ENCODE measurements at places on chromosomes 1 and 21.

DNA sequence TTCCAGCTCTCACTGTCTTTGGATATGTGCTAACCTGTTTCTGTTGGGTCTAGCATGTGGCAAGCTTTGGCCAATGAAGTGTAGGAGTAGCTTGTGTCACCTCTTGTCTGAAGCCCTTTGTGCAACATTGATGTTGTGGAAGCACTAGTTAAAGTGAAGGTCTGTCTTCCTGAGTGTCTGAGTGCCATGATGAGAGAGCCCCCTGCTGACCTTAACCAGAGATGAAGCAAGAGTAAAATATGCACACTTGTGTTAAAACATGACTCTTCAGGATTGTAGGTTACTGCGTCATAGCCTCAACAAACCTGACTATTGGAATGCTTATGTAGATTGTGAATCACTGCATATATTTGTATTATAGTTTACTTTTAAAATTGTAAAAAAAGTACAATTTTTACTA is 103.7 kb downstream of the NCAM2 start:
- DNase-seq = peak; percentile 35

- no peak for DNase-seq
Observed at GRCh38 chr1:39608921-39609320, 30.5 kb downstream of the HEYL start.

GRCh38 chr1:162215902-162216301 is 146.4 kb downstream of the NOS1AP start:
- DNase-seq = no peak

DNA sequence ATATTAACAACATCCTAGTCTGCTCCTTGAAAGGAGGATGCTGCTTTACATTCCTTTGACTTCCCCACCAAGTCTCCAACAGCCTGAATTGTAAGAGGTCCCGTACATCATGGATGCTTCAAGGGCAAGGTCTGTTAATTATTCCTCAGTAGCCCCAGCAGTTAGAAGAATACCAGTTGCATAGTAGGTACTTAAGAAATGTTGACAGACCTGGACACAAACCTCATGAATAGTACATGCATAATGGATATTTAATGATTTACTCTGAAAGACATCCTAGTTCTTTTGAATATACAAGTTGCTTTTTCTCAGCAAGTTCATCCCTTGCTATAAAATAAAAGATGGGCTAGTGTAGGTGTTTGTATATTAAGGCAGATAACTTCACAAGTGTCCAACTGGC is 112.1 kb upstream of the DPYD start:
- no peak for DNase-seq

GRCh38 chr1:109216662-109217061 is 2.9 kb downstream of the SARS1 start:
- DNase-seq = no peak

- DNase-seq = no peak
Observed at GRCh38 chr1:15870421-15870820, 22.9 kb downstream of the SPEN start.

GRCh38 chr1:240526312-240526711 is 85.6 kb downstream of the GREM2 start:
- peak; percentile 86 for DNase-seq

- no peak for DNase-seq
Observed at GRCh38 chr1:177710696-177711620, 258.9 kb downstream of the SEC16B start.

- peak; percentile 73 for DNase-seq
Observed at GRCh38 chr1:157369808-157370521, 182.3 kb downstream of the FCRL5 start.

GRCh38 chr1:172760121-172760520 is 101.2 kb downstream of the FASLG start:
- DNase-seq = no peak

DNA sequence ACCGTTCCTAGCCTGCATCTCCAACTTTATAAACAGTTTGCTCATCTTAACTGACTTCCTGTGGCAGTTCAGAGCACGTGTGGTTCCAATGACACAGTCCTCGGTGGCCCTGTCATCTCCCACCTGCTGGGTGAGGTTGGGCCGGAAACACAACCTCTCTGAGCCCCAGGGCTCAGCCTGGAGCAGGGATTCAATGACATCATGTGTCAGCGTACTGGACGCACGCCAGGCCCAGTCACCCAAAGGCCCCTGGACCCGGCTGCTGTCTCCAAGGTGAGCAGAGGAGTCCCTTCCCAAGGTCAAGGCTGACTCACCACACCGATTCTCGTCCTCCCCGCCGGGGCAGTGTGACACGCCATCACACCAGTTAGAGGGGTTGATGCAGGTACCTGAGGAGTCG is 19.9 kb downstream of the TMPRSS2 start:
- DNase-seq = no peak

DNA sequence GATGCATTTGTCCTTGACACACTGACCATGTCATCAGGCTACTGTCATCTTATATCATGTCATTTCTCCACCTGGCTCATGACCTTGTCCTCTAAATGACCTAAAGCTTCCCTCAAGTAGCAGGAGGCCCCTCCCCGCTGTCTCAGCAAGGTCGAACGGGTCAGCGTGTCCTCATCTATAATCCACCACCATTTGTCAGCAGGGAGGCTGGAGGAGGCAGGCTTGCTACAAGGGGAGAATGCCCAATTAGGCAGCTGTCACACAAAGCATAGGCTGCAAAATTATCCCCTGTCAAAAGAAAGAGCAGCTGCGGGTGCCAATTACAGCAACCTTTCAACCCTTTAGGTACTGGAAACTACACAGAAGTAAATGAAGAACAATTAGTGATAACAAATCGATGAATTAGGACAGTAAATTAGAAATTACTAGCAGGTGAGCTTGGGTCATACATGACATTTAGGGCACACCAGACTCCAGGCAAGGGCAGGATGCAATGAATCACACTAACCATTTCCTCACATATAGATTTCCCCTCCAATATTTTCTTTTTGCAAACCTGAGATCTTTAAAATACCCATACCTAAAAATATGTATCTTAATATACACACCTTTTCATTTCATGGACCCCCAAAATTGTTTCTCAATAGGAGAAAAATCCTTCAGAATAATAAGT is 61.2 kb downstream of the NRIP1 start:
- DNase-seq = peak; percentile 90

Measured in myocyte (in vitro differentiated cells).